ENCODE measurements at places on chromosomes 11 and 22. TPM values are rescaled to one million over a fixed set of nuclear protein-coding genes. Genes with fewer than 3 reads are reported as not detected.

ACTN3 gene
- total RNA-seq, result not detected

APOBEC3B gene
- 10.2 TPM for total RNA-seq

ZBTB16 gene
- 76.4 TPM for total RNA-seq

GRCh38 chr11:23932485-23932898 lies 564.4 kb upstream of the LUZP2 start:
- H3K27me3 ChIP-seq, result no peaks in the 10 kb centered on the region
- no peak overlapping the region for H3K27ac ChIP-seq
- H3K36me3 ChIP-seq, result no peaks in the 10 kb centered on the region

GRCh38 chr22:42926768-42927167 lies 69.7 kb upstream of the ARFGAP3 start:
- peak overlapping the region; percentile 51 for H3K27ac ChIP-seq
- H3K27me3 ChIP-seq, result no peaks in the 10 kb centered on the region
- H3K36me3 ChIP-seq, result no peaks in the 10 kb centered on the region
- peaks cover 72% of the 10 kb centered on the region for H3K4me1 ChIP-seq
- H3K4me3 ChIP-seq, result no peak overlapping the region

- no peak overlapping the region for H3K27ac ChIP-seq
- H3K36me3 ChIP-seq, result no peaks in the 10 kb centered on the region
- no peaks in the 10 kb centered on the region for H3K4me1 ChIP-seq
- no peaks in the 10 kb centered on the region for H3K27me3 ChIP-seq
These were observed 40.3 kb downstream of the OSBPL5 start for GRCh38 chr11:3124821-3125220.

GRCh38 chr11:92384802-92385201 lies 160.2 kb downstream of the FAT3 start:
- H3K27me3 ChIP-seq, result no peaks in the 10 kb centered on the region
- H3K4me1 ChIP-seq, result no peaks in the 10 kb centered on the region
- no peak overlapping the region for H3K4me3 ChIP-seq
- no peaks in the 10 kb centered on the region for H3K36me3 ChIP-seq
- DNase-seq, result no peak

- H3K4me1 ChIP-seq, result no peaks in the 10 kb centered on the region
- DNase-seq, result no peak
- H3K27me3 ChIP-seq, result no peaks in the 10 kb centered on the region
- no peak overlapping the region for H3K4me3 ChIP-seq
These were observed 21.3 kb upstream of the DRG1 start for GRCh38 chr22:31378123-31378522.

DNA sequence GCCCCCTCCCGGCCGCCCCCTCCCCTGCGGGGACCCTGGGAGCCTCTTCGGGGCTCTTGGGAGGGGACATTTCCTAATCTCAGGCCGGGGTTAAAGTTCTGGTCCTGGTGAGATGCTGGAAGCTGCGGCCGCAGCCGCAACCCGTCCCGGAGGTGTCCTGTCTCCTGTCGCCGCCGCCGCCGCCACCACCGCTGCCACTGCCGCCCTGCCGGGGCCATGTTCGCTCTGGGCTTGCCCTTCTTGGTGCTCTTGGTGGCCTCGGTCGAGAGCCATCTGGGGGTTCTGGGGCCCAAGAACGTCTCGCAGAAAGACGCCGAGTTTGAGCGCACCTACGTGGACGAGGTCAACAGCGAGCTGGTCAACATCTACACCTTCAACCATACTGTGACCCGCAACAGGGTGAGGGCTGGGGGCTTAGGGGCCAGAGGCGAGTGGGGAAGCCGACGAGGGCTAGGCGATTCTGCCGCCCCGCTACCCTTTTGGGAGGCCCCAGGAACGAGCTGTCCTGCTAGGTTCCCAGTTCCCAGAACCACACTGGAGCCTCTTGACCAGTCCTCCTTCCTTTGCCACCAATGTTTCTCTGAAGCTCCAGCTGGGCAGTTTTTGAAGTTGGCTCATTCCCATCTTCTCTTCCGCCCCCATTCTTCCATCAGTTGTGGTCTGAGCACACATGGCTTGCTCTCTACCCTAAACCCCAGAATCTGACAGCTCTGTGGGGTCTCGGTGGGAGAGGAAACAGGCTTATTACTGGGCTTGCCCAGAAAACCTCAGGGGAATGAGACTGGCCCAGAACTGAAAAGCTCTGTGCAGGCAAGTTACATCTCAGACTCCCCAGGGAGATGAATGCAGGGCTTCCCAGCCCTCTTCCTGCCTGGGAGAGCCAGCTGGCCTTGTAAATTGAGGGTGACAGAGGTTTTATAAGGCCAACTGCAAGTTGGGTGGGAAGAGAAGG lies 781 bp downstream of the SIDT2 start:
- H3K36me3 ChIP-seq, result peaks cover 10% of the 10 kb centered on the region
- no peaks in the 10 kb centered on the region for H3K27me3 ChIP-seq
- DNase-seq, result peak; percentile 46
- H3K4me3 ChIP-seq, result peak overlapping the region; percentile 99
- peaks cover 8% of the 10 kb centered on the region for H3K4me1 ChIP-seq
- peak overlapping the region; percentile 94 for H3K27ac ChIP-seq

- H3K4me1 ChIP-seq, result peaks cover 19% of the 10 kb centered on the region
- H3K27me3 ChIP-seq, result no peaks in the 10 kb centered on the region
- no peaks in the 10 kb centered on the region for H3K36me3 ChIP-seq
- no peak overlapping the region for H3K27ac ChIP-seq
- DNase-seq, result peak; percentile 34
- no peak overlapping the region for H3K4me3 ChIP-seq
These were observed 21.2 kb downstream of the UPB1 start for GRCh38 chr22:24516301-24516737.

DNA sequence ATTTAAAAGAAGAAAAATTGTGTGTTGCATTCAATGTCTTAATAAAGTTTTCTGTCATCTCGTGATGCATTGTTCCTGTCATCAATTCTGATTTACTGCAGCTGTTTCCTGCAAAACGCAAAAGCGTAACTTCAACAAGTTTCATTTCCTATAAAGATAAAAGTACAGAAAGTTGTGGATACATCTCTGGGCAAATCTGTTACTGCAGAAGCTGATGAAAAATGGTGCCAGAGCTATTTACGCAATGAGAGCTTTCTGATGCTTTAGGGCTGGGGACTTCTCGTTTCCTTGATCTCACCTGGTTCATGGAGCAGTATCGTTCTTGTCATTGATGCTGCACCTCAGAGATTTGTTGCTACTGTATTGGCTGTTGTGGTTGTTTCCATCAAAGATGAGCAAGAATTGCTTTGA lies 15.5 kb upstream of the MS4A12 start:
- H3K27ac ChIP-seq, result no peak overlapping the region
- DNase-seq, result no peak
- no peaks in the 10 kb centered on the region for H3K36me3 ChIP-seq
- no peaks in the 10 kb centered on the region for H3K27me3 ChIP-seq
- H3K4me3 ChIP-seq, result no peak overlapping the region

- no peak overlapping the region for H3K4me3 ChIP-seq
- DNase-seq, result no peak
- H3K36me3 ChIP-seq, result no peaks in the 10 kb centered on the region
- H3K27ac ChIP-seq, result no peak overlapping the region
These were observed 8.4 kb downstream of the FAM83F start for GRCh38 chr22:40002935-40003715.

DNA sequence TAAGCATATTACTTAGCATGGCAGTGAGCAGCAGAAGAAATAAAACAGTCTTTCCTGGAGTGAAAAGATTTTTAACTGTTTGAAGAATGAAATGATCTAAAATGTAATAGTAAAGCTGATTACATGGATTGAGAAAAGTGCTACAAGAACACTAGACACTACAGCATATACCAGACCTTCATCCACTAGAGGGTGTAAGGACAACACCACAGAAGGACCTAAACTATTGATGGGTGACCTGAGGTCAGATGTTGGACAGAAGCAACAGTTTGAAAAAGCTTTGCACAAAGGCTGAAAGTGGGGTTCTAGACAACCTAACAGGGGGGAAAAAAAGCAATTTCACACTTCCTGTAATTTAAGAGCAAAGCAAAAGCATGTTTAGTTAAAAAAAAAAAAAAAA lies 97.7 kb downstream of the RBFOX2 start:
- H3K4me3 ChIP-seq, result no peak overlapping the region
- H3K27me3 ChIP-seq, result no peaks in the 10 kb centered on the region
- peak; percentile 27 for DNase-seq
- H3K4me1 ChIP-seq, result no peaks in the 10 kb centered on the region
- no peak overlapping the region for H3K27ac ChIP-seq
- no peaks in the 10 kb centered on the region for H3K36me3 ChIP-seq

Data from pancreas (tissue), 10 donors.